Kidney capillary endothelial cell (primary cell): ENCODE measurements at places on chromosomes 6 and 20.

DNA sequence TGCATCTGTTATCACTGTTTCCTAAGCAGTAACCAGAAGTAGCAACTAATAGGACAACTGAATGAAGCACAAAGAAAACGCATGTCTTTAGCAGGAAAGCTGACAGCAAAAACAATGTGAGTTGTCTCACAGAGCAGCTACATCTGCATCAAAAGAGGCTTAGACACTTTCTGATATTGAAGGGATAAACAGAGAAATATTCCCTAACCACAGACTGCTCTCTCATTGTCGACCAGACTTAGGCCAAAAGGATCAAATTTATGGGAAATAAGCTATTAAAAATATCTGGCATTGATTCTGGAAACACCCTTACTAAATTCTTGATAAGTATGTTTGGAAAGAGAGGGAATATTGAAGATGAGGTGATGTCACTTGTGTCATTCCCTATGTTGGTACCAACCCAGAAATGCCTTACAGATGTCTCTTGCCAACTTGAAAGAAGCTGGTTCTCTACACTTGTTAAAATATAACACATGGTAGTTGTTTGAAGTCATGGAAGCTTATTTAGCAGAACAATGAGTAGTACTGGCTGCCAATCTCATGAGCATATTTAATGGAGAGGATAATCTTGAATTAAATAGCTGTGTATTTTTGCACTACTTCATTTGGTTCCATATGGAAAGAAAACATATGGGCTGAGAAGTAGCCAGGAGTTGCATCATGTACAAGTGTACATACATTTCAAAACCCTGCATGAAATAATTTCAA, 929.3 kb upstream of the MAN1A1 start:
- no peak for DNase-seq

GRCh38 chr6:150297327-150298029, 71.3 kb upstream of the IYD start:
- DNase-seq: no peak

DNA sequence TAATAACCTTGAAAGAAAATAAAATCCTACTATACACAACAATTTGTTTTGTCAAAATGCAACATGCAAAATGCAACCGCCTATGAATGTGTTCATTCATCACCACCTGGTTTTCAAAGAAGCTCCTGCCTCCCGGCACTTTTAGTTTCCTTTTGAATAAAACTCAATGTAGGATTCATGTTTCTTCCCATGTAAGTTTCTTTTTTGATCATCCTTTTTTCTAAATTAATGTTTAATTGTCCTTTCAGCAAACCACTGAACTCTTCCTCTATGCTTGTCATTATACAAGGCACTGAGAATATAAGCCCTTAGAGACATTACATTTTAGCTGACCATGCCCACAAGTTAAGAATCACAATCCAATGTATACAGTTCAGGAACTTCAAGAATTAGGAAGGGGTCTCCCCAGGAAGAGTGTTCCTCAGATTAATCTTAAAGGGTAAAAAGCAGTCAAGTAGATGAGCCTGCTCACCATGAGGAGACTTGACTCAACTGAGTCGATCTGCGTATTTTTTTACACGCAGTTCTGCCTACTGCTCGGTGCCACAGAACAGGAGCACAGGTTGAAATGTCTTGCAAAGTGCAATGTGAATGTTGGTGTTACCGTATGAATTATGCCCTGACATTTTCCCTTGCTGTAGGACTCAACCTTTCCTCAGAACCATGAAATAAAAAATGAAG, 7.2 kb upstream of the THEMIS start:
- DNase-seq: no peak

GRCh38 chr6:122645256-122645655, 35.1 kb downstream of the PKIB start:
- DNase-seq: no peak

GRCh38 chr6:105810105-105810921, 275.8 kb upstream of the PRDM1 start:
- DNase-seq: peak; percentile 74

- DNase-seq: no peak
These were observed 3.2 kb downstream of the SULF2 start for GRCh38 chr20:47782076-47782475.

DNA sequence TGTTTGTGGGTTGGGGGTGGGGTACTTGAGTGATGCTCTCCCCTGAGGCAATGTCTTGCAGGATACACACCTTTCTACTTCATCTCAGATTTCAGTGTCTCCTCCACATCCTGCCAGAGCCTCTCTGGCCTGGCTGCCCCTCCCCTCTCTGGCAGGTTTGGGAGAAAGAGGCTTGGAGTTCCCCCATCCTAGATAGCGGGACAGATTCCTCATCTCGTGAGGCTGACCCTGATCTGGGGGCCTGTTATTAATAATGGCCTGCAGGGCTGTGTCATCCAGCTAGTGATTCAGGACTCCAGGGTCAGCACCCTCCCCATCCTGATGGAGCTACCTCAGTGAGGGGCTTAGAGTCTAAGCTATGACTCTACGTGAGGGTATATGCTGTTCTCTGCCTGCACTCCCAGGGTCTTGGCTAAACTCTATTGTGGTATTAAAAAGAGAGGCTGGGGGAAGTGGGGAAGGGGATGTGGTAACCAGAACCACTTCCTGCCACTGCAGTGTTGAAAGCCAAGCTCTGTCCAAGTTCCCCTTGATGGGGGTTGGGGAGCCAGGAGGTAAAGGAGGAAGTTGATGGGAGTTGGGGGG, 3.7 kb upstream of the MMP9 start:
- DNase-seq: no peak

GRCh38 chr6:43856005-43856765, 86.2 kb downstream of the VEGFA start:
- no peak for DNase-seq

- DNase-seq: no peak
These were observed 132.8 kb downstream of the FNDC1 start for GRCh38 chr6:159301810-159302593.

- DNase-seq: peak; percentile 60
These were observed 48.3 kb downstream of the PTPN1 start for GRCh38 chr20:50558483-50558925.

DNA sequence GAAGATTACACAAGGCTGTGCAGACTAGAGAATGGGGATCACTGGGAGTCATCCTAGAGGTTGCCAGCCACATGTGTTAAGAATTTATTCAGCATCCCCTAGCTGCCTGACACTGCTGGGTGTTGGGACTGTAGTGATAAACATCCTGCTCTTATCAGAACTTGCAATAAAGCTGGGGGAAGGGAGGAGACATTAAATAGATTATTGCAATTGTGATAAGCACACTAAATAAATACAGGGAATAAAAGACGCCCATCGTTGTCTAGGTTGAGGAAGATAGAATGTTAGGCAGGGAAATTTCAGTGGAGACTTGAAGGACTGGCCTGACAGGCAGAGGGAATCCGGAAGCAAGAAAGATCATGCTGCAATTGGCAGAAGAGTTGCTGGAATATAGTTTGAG, 33.2 kb upstream of the TRAM2 start:
- DNase-seq: no peak
